ENCODE measurements at places on chromosomes 3 and 15.

DNA sequence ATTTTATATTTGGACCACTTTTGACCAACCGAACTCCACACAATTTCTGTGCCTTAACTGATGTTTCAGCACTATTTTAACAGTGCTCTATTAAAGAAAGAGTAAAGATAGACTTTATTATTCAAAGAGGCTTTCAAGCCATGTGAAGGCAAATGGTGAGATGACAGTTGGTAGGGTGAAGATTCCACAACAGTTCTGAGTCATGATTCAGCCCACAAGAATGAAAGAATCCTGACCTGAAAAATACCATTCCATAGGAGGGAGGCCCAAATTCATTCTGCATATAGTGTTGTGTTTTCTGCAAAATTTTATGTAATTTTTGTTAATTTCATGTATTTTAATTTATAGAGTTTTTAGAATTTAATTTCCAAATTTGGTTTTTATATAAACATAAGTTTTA is 135.6 kb upstream of the STAC start:
- DNase-seq, result no peak

DNA sequence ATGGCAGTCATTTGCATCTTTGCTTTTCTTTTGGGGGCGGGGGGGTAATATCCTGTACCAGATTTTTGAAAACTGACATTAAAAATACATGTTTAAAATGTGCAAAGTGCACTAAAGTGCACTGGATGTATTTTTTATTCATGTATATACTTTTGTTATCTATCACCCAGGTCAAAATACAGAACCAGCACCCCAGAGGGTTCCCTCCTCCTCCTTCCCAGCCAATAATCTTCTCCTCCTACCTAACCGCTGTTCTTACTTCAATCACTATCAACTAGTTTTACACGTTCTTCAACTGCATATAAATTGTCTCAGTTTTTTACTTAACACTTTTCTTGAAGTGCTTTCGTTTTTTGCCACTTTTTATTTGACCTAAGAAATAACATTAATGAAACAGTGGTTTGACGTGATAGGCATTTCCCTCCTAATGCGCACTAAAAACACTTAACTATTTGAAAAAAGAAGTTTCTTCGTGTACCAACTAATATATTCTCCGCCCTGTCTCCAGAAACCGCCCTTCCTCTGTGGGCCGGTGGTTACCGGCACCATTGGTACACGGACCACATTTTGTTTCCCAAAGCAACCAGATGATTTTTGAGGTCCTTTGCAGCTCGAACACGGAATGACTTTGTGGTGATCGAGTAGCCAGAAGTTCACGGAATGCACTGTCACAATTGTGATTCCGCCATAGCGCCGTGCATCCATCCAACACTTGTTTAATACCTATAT is 836 bp upstream of the AKAP13 start:
- no peak for DNase-seq

GRCh38 chr3:97927704-97928103 is 44.5 kb downstream of the RIOX2 start:
- no peak for DNase-seq

DNA sequence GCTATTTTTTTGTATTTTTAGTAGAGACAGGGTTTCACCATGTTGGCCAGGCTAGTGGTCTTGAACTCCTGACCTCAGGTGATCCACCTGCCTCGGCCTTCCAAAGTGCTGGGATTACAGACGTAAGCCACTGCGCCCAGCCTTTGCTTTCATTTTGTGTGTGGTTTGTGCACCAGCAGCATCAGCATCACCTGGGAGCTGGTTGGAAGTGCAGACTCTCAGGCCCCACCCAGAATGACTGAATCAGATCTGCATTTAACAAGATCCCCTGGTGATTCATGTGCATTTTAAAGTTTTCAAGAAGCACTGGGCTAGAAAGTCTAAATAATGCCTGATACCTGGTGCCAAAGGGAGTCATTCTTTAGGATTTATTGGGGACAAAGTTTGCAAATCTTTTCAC is 73.4 kb upstream of the BNIP2 start:
- DNase-seq, result no peak

DNA sequence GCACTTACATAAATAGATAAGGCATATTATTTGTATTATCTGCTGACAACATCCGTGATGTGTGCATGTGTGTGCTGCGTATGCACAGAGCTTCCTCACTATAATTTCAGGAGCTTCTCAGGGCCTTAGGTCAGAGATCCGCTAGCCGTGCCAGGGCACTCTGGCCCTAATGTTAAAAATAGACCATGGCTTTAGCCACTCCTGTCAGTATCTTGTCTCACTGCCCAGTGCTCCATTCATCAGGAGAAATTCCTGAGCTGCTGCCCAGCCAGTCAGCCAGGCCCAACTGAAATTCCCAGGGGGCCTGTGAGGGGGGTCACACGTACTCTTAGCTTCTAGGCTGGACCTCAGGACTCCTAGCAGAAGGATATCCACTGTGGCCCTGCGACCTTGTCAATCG is 70.0 kb upstream of the ABHD2 start:
- DNase-seq, result peak; percentile 91

GRCh38 chr3:151074256-151074655 is 11.2 kb upstream of the MED12L start:
- DNase-seq, result no peak

DNA sequence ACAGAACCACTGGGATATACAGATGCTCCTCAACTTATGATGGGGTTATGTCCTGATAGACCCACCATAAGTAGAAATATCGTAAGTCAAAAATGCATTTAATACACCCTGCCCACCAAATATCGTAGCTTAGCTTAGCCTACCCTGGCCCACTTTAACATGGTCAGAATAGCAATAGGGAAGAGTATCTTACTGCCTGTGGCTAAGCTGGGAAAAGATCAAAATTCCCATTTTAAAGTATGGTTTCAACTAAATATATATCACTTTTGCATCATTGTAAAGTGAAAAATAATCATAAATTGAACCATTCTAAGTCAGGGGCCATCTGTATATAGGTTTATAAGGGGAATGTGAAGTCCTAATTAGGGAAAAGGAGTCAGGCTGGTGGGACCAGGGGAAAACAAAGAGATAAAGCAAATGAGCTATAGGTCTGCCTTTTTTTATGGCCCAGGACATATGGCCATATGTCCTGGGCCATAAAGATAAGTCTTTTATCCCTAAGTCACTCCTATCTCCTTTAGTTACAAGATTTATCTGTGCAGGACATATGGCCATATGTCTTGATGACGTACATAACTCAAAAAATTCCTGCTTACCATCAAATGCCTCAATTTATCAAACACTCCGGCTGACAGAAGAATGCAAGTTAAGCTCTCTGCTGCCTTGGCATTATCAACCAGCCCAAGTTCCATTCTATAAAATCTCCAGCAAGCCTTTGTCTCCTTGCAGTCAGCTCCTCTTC is 11.2 kb downstream of the RTP3 start:
- DNase-seq, result no peak
